Gastroesophageal sphincter (tissue), 4 donors: ENCODE measurements at places on chromosomes 7 and 10. TPM values are rescaled to one million over a fixed set of nuclear protein-coding genes. Genes with fewer than 3 reads are reported as not detected.

DNA sequence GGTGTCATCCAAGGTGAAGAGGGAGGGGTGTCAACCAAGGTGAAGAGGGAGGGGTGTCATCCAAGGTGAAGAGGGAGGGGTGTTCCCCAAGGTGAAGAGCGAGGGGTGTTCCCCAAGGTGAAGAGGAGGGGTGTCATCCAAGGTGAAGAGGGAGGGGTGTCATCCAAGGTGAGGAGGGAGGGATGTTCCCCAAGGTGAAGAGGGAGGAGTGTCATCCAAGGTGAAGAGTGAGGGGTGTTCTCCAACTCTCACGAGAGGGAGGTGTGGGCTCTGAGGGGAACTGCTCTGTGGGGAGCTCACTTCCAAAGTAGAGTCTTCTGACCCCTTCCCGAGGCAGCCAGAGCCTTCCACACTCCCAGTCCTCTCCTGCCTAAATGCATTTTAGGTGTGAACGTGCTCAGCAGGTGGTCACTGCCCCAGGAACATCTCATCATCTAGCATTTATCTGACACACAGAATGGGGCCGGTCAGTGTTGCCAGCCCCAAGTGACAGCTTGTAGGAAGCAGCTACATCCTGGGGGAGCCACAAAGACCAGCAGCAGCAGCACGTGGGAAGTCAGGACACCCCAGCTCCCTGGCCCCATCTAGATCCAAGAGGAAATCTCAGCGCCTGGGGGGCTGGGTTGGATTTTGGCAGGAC is 323.8 kb downstream of the GLRX3 start:
- peaks cover 5% of the 10 kb centered on the region for H3K27me3 ChIP-seq
- H3K27ac ChIP-seq = no peak overlapping the region
- no peak overlapping the region for H3K4me3 ChIP-seq
- no peaks in the 10 kb centered on the region for H3K4me1 ChIP-seq
- ATAC-seq = no peak

DNA sequence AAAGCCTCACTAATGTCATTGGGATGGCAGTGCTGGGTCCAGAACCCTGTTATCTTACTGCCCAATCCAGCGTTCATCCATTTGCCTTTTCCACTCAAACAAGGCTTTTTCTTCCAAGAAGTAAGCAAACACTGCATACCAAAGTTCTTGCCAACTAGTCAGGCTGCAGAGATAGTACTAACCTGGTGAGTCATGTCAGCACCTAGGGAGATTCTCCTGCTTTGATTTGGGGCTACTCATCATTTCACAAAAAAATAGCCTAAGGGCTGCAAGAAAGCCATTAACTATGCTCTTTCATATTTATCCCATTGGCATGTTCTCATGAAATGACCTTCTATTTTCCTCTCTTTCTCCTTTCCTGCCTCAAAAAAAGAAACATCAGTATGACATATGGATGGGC is 142.6 kb downstream of the TWIST1 start:
- no peaks in the 10 kb centered on the region for H3K27me3 ChIP-seq
- H3K4me1 ChIP-seq = peaks cover 7% of the 10 kb centered on the region
- no peak overlapping the region for H3K4me3 ChIP-seq
- no peak for ATAC-seq
- no peak overlapping the region for H3K27ac ChIP-seq
- no peaks in the 10 kb centered on the region for H3K36me3 ChIP-seq

Gene VWC2
- not detected for total RNA-seq

Gene GPER1
- total RNA-seq = 7.3 TPM
